GM23338 (cell line): ENCODE measurements at places on chromosomes 3 and 15. TPM values are rescaled to one million over a fixed set of nuclear protein-coding genes. Genes with fewer than 3 reads are reported as not detected.

ONECUT1 gene
- polyA plus RNA-seq, result 3.9 and 4.3 TPM in 2 replicates

GPR62 gene
- polyA plus RNA-seq, result 0.10 and 0.42 TPM in 2 replicates

DNA sequence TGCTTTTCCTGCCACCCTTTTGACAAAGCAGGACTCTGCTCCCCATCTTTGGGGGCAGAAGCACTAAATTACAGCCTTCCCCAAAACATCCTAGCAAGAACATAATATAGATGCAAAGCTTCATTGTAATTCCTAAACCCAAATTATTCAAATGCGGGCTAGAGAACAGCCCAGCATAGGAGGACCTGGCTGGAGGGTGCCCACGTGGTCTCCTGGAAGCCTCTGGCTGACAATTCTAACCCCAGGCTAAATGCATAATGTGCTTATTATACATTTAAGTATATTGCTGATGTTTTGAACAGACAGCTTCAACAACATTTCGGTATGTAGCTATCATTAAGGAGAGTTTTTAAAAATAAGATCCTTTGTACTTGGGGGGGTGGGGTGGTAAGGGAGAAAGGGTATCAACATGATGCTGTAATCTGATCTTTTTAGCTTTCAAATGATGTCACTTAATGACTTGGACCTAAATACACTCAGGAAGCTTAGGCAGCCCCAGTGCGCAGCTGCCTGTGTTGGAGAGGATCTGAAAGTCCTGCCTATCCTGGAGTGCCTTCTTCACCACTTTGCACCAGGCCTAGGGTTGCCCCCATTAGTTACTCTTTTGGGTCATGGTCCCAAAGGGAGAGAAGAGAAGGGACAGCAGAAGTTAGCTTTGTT, 57.2 kb upstream of the USP3 start:
- DNase-seq, result no peak

AMT gene
- polyA plus RNA-seq, result 34.1 and 35.6 TPM in 2 replicates

SHC4 gene
- 0.32 and 0.38 TPM in 2 replicates for polyA plus RNA-seq
